ENCODE measurements at places on chromosomes 5 and 9. TPM values are rescaled to one million over a fixed set of nuclear protein-coding genes. Genes with fewer than 3 reads are reported as not detected.

Gene MAMDC4
- 0.73 TPM for total RNA-seq

Gene CANX
- 709 TPM for total RNA-seq

Gene FGD3
- not detected for total RNA-seq

Gene CCDC180
- total RNA-seq: 1.8 TPM

Gene TERT
- total RNA-seq: not detected

Gene FOXD4
- under 0.01 TPM for total RNA-seq

Gene CD14
- 0.98 TPM for total RNA-seq

Measured in subcutaneous preadipocyte (primary cell).